ENCODE measurements at places on chromosomes 16 and 17. TPM values are rescaled to one million over a fixed set of nuclear protein-coding genes. Genes with fewer than 3 reads are reported as not detected.

The B4GALNT2 gene
- 2.6 TPM for polyA plus RNA-seq

The MILR1 gene
- 6.2 TPM for polyA plus RNA-seq

The KRTAP3-1 gene
- not detected for polyA plus RNA-seq

The EXOC3L1 gene
- 2.1 TPM for polyA plus RNA-seq

The RABEP1 gene
- 42.5 TPM for polyA plus RNA-seq

The ZNF319 gene
- polyA plus RNA-seq: 5.8 TPM

The CCL23 gene
- polyA plus RNA-seq: 1.2 TPM

The GALR2 gene
- 0.93 TPM for polyA plus RNA-seq

The KRTAP9-4 gene
- polyA plus RNA-seq: not detected

The CETP gene
- polyA plus RNA-seq: 3.1 TPM

The CSH2 gene
- 0.06 TPM for polyA plus RNA-seq

The CDK3 gene
- 14.9 TPM for polyA plus RNA-seq

The RNF227 gene
- 3.7 TPM for polyA plus RNA-seq

The CCL7 gene
- polyA plus RNA-seq: not detected

The TOX3 gene
- polyA plus RNA-seq: 10.9 TPM

The CHST6 gene
- polyA plus RNA-seq: 3.3 TPM

The TNFAIP1 gene
- 31.8 TPM for polyA plus RNA-seq

The PYDC1 gene
- 0.19 TPM for polyA plus RNA-seq

The PERCC1 gene
- polyA plus RNA-seq: 1.3 TPM

The ADORA2B gene
- polyA plus RNA-seq: 4.4 TPM

The ABCC3 gene
- polyA plus RNA-seq: 53.7 TPM

The SYCE1L gene
- polyA plus RNA-seq: 5.6 TPM

The TP53TG3C gene
- polyA plus RNA-seq: not detected

The WNK4 gene
- 16.9 TPM for polyA plus RNA-seq

The TMEM114 gene
- polyA plus RNA-seq: 0.49 TPM

The KRT10 gene
- 40.7 TPM for polyA plus RNA-seq

The KRT32 gene
- polyA plus RNA-seq: not detected

The VTN gene
- polyA plus RNA-seq: 12.2 TPM

The VASN gene
- 5.7 TPM for polyA plus RNA-seq

The ABHD15 gene
- polyA plus RNA-seq: 25.6 TPM

The CA4 gene
- polyA plus RNA-seq: 1.2 TPM

The TEKT5 gene
- 0.09 TPM for polyA plus RNA-seq

The ABCC6 gene
- 88.3 TPM for polyA plus RNA-seq

The C1QTNF8 gene
- polyA plus RNA-seq: 0.03 TPM

The KRT33A gene
- polyA plus RNA-seq: not detected

The TMEM88 gene
- 10.4 TPM for polyA plus RNA-seq

The GJC1 gene
- 8.2 TPM for polyA plus RNA-seq

Data from large intestine (tissue), 12 donors.